ENCODE measurements at places on chromosomes 4 and X.

GRCh38 chrX:12898073-12898472 lies 8.3 kb upstream of the TLR8 start:
- DNase-seq, result no peak

- DNase-seq, result no peak
These were observed 74.2 kb downstream of the STAG2 start for GRCh38 chrX:124035657-124036056.

- no peak for DNase-seq
These were observed 23.4 kb upstream of the PRPS2 start for GRCh38 chrX:12767856-12768255.

DNA sequence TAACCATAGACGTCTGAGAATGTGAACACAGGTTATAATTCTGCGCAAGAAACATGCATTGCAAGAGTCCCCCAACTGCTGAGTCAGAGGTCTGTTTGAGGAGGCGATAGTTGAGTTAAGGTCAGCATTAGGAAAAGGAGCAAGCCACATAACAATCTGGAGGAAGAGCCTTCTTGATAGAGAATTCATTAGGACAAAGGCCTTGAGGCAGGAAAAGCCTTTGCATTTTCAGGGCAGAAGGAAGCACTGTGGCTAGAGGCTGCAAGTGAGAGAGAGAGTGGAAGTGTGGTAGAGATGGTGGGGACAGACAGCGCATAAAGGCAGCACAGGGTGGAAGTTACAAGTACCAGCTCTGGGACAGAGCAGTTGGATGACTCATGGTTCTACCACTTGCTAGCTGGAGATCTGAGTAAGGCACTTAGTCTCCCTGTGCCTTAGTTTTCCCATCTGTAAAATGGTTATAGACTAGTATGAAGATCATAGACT lies 125.8 kb upstream of the LNX1 start:
- no peak for DNase-seq

DNA sequence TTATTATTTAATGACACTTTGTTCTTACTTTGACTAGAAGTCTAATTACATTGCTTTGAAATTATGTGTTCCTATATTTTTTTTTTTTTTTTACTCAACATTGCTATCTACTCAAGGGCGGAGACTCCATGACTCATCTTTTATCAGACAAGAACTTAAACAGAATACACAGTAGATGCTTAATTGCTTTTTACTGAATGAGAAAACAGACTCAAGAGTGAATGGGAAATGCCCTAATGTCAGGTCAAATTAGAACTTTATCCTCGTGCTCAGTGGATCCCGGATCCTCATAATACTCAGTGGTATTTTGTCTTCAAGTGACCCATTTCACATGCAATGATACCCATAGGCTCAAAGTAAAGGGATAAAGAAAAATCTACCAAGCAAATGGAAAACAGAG lies 954.5 kb upstream of the IGFBP7 start:
- DNase-seq, result no peak

DNA sequence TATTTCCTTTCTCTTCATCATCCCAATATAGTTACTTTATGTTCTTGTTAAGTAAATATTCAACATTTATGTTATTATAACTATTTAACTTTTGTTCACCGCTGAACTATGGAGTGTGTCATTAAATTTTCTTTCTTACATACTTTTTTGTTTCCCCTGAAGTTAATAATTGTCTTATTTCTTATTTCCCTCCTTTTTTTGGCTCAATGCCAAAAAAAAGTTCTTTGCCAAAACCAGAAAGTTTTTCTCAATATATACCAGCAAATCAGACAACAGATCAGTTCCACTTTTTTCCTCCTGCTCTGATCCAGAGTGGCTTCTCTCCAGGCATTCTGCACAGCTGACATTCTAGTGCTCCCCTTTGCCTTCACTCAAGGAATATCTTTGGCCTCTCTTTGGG lies 187.0 kb upstream of the PPARGC1A start:
- no peak for DNase-seq

- no peak for DNase-seq
These were observed 173.9 kb downstream of the SCFD2 start for GRCh38 chr4:53191997-53192396.

GRCh38 chr4:125316791-125317524 lies 2.2 kb downstream of the FAT4 start:
- DNase-seq, result no peak

DNA sequence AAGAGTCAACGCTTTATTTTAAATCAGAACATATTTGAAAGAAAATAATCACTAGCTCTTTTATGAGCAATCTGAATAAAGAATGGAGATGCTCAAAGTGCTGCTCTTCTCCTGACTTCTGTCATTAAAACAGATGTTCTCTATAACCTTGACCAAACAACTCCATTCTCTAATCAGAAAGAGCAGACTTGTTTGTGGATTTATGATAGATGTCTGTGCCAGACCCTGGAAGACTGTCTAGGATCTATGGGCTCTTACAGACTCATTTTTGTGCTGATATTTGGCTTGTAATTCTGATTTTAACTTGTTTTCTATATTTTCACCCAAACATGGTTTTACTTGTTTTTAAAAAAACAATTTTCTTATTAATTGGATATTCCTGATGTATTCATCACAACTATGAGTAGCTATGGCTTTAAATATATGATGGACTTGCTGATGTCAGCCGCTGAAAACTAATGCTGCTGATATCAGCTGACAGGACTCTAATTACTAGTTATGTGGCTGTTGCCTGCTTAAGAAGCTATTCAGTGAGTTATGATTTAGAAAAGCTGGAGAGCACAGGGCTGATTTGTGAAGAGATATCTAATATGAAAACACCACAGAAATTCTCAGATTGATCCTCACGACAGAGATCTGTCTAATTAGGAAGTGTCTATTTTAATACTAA lies 31.6 kb upstream of the MAML3 start:
- no peak for DNase-seq

- no peak for DNase-seq
These were observed 32.2 kb downstream of the NFXL1 start for GRCh38 chr4:47882228-47882627.

- no peak for DNase-seq
These were observed 1015.7 kb downstream of the FSTL5 start for GRCh38 chr4:161148051-161148450.

- DNase-seq, result no peak
These were observed 187.7 kb downstream of the GPAT3 start for GRCh38 chr4:83723609-83724008.

GRCh38 chr4:102308032-102308799 lies 37.1 kb downstream of the SLC39A8 start:
- DNase-seq, result no peak

- DNase-seq, result no peak
These were observed 70.2 kb upstream of the MAGEB2 start for GRCh38 chrX:30144971-30145731.

GRCh38 chrX:110394651-110395050 lies 36.0 kb downstream of the RTL9 start:
- no peak for DNase-seq

- no peak for DNase-seq
These were observed 4.0 kb upstream of the PDGFRA start for GRCh38 chr4:54224996-54225597.

- DNase-seq, result no peak
These were observed 156.3 kb upstream of the VEGFC start for GRCh38 chr4:176949029-176949428.

DNA sequence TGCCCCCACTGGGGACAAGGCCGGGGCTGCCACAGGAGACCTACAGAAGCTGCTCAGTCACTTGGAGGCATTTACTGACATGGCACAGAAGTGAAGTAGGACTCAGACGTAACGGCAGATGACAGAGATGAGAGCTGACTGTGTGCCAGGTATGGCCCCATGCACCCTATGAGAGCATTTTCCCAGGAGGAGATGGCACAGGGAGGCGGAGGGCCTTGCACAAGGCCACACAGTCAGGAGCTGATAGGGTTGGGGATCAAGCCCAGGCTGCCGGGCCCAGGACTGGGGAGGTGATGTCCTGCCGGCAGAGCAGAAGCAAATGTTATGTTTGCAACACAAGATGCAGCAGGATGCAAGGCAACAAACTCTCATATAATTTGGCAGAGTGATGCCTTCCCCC lies 34.1 kb downstream of the NAT8L start:
- DNase-seq, result no peak

GRCh38 chr4:152817331-152817730 lies 37.6 kb downstream of the ARFIP1 start:
- no peak for DNase-seq

DNA sequence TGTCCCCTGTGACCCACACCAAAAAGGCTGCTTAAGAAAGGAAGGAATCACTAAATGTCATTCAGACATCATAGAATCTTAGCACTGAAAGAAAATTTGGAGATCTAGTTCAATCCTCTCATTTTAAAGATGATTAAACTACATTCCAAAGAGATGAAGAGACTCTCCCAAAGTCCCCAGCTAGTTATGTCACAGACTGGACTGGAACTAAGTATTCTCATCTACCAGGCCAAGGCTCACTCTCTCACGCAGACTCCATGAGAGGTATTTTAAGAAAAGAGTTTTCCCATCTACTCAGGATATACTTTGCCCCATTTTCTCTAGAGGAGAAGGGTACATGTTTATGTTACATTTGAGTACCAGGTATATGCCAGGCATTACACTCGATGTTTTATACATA lies 6.9 kb downstream of the FABP2 start:
- DNase-seq, result no peak

DNA sequence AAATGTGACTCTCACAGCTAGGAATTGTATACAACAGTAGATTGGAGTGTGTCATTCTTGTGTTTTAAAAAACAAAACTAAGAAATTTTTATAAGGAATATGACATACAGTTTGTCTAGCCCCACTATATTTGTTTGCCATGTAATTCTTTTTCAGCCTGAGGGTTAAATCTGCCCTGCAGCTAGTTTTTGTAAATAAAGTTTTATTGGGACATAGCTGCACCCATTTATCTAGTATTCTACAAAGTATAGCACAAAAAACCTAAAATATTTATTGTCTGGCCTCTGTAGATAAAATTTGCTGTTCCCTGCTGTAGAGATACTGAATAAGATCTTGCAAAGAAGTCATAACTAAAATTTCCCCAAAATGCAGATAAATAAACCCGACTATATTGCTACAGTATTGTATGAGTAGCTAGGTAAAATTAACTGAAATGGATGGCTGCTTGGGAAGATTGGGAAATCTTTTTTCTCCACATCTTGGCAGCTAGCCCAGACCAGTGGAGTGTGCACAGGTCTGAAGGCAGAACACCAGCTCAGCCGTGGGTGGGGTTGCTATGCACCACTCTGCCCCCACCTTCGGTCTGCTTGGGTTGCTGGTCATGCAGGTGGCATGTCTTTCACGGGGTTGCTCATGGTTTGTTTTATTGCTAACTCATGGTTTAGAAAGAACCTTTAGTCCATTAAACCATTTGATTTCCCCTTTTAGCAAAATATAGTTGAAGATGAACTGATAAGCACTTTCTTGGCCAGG lies 127.9 kb downstream of the KLHL8 start:
- no peak for DNase-seq

DNA sequence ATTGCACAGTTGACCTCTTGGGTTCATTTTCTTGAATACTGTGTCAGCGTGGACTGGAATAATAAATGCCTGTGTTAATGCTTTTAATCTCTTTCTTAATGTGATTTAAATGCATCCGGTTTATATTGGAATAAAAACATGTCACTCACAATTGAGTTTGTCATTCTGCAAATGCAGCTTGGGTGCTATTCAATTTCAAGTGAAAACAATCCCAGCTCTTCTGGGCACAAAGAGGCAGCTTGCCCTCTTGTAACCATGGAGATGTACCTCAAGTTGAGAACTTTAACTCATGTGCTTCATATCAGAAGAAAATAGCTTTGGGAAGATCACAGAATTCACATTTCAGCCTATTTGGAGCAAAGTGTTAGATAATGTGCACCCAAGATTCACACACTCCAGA lies 355.7 kb upstream of the GNPDA2 start:
- no peak for DNase-seq

GRCh38 chr4:143412420-143412758 lies 75.7 kb downstream of the GAB1 start:
- no peak for DNase-seq

DNA sequence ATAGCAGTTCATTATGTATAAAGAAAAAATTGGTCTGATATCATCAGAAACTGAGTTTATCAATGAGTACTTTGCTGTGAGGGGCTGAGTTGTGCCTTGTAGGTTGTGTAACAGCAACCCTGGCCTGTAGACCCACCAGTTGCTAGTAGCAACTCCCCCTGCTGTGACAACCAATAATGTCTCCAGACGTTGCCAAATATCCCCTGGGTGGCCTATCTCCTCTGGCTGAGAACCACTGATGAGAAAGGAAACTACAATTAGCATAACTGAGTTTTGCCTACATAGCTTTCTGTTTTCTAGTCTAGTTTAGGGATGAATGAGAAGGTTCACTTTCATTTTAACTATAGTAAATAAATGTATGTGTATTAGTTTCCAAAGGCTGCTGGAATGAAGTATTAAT lies 234.1 kb downstream of the CPE start:
- no peak for DNase-seq

DNA sequence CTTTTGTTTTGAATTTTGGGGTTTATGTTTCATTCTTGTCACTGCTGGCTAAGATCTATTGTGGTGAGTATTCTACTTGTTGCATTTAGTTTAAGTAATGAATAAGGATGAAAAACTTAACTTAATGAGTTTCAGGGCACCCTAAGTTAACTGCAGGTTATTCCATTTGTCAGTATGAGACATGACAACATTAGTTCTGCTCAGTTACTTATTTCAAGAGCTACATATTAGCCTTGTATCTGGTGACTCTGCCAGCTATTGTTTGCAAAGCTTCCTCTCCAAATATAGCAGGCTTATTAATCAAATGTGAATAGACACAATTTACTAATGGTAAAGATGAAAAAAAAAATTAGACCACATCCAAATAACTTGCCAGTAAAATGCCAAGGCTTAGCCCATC lies 567.1 kb downstream of the IL15 start:
- no peak for DNase-seq

DNA sequence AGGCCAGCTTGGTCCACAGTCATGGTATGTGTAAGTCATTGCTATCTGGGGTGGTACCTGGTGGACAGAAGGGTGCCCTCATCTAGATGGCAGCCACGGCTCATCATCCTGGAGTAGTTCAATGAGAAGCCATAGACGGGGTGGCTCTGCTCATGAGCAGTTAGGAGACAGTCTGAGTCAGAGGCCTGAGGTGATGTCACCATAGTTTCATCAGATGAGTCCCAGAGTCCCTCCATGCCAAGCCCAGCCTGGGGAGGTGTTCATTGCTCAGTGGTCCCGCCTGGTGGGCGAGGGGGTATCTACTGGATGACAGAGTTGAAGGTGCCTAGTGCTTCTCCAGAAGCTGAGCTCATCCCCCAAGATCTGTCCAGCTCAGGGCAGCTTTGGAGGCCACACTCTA lies 49.8 kb downstream of the DLG3 start:
- no peak for DNase-seq

- no peak for DNase-seq
These were observed 1.9 kb downstream of the ARHGAP6 start for GRCh38 chrX:11663875-11664210.

GRCh38 chr4:44651425-44651824 lies at the start of gene YIPF7:
Gene YIPF7, minus strand, starts transcription at chr4:44651625. Its CDS starts 1,525 bp downstream, at chr4:44650100.
- no peak for DNase-seq

Measured in smooth muscle cell of the brain vasculature (primary cell).